ENCODE measurements at places on chromosomes 5 and 9.

DNA sequence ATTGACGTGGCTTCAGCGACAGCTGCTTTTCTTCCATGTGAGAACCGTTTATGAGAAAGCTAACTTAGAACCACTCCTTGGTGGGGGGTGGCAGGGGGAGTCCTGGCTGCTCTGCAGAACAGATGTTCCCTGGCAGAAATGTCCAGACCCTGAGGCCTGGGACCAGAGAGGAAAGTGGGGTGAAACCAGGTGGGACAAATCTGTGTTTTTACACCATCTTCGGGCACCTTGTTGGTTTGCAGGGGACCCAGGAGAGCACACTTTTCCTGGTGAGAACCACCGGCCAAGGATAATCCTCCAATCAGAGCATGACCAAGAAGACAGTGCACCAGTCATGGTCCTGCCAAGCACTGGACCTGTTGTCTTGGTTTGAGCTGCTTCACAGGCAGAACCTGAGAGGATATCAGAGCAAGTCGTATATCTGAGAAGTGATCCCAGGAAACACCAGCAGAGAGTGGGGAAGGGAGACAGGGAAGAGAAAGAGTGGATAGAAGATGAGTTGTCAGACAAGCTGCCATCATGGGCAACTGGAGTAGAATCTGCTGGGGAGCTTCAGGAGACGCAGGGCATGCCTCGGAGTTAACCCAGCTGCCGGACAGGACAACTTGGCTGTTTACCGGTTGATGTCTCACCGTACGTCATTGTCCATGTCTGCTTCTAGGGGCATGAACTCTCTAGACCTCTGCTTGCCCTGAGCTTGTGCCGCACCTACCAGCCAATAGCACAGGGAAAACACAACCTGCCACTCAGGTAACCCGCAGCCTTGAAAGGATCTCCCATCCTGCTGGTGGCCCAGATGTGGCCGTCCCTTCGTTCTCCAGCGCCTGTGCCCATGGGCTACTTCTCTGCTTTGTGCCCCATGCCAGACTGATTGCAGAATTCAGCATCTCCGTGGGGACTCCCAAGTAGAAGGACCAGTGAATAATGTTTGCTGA, 178.4 kb upstream of the MVB12B start:
- ATAC-seq, result no peak

DNA sequence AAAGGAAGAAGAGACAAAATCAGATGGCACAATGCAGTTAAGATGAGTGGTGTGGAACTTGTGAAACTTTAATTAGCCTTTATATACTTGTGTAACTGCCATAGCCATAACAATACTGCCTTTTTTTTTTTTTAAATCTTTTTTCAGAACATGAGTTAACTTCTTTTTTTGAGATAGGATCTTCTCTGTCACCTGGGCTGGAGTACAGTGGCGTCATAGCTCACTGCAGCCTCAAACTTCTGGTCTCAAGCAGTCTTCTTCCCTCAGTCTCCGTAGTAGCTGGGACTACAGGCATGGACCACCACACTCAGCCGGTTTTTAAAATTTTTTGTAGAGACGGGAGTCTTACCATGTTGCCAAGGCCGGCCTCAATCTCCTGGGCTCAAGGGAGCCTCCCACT, 37.2 kb downstream of the GPBP1 start:
- no peak for ATAC-seq

GRCh38 chr5:66894480-66895240, 298.5 kb downstream of the MAST4 start:
- no peak for ATAC-seq

- no peak for ATAC-seq
Measured at GRCh38 chr5:163890261-163890660, 384.8 kb downstream of the MAT2B start.

- no peak for ATAC-seq
Measured at GRCh38 chr5:132184588-132184987, 43.1 kb downstream of the P4HA2 start.

DNA sequence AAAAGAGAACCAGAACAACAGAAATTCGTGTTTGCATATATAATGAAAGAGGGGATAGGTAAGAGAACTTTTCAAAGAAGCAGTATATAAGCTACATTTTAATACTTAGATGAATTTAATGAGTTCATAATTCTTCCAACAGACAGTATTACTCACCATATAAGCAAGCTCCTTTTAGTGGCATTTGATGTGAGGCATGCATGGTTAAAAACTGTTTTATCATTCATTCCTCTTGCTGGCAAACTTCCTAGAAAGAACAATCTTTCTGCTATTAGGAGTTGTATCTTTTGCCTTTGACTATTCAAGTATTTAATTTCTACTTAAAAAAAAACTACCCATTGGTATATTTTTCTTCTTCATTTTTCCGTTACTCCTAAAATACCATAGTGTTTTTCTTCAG, 65.7 kb upstream of the EIF4EBP3 start:
- no peak for ATAC-seq

- peak; percentile 36 for ATAC-seq
Measured at GRCh38 chr5:50415912-50416311, 25.2 kb downstream of the EMB start.

- ATAC-seq, result no peak
Measured at GRCh38 chr5:142869886-142870285, 99.7 kb downstream of the ARHGAP26 start.

- no peak for ATAC-seq
Measured at GRCh38 chr9:110092792-110093191, 115.2 kb downstream of the C9orf152 start.

DNA sequence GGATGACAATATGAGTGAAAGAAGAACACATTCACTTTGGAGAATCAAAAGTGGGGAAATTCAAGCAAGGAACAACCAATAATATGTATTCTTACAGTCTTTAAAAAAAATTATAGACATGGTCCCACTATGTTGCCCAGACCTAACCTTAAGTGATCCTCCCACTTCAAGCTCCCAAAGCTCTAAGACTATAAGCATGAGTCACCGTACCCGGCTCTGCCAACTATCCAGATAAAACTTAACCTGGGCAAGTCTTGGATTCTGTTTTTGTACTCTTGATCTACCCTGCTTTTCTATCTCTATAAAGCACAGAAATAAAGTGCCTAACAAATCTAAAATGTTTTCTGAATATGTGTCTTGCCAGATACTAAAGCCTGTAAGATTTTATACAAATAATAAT, 30.9 kb downstream of the CEMIP2 start:
- ATAC-seq, result no peak

DNA sequence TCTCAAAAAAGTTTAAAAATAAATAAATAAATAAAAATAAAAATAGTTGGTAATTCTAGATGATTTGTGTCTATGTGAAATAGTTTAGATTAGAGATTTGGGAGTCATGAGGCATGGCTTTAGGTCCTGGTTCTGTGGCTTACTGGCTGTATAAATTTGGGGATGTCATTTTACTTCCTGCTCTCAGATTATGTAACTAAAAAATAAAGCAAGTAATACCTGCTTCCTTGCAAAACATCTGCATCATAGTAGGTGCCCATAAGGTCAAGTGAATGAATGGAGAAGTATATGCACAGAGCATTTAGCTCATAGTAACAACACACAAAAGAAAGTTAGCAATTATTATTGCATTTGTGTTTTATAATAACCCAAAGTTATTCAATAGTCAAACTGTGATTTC, 287.7 kb upstream of the TLE4 start:
- ATAC-seq, result no peak

DNA sequence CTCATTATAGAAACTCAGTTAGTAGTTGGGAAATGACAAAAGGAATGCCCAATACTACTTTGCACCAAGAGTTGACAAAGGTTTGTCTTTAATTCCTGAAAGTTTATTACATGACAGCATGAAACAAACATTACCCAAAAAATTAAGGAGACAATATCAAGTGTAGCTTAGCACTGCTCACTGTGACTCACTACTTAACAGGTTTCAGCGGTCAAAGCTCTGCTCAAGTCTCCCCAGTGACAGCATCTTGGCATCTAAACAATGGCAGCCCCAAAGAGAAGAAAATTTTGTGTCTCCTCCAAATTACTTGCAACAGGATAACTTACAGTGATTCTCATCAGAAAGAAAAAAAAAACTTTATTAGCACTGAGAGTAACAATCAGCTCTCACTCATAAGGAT, 1030.2 kb downstream of the EFNA5 start:
- no peak for ATAC-seq

- ATAC-seq, result no peak
Measured at GRCh38 chr9:84834426-84834825, 164.9 kb downstream of the NTRK2 start.

DNA sequence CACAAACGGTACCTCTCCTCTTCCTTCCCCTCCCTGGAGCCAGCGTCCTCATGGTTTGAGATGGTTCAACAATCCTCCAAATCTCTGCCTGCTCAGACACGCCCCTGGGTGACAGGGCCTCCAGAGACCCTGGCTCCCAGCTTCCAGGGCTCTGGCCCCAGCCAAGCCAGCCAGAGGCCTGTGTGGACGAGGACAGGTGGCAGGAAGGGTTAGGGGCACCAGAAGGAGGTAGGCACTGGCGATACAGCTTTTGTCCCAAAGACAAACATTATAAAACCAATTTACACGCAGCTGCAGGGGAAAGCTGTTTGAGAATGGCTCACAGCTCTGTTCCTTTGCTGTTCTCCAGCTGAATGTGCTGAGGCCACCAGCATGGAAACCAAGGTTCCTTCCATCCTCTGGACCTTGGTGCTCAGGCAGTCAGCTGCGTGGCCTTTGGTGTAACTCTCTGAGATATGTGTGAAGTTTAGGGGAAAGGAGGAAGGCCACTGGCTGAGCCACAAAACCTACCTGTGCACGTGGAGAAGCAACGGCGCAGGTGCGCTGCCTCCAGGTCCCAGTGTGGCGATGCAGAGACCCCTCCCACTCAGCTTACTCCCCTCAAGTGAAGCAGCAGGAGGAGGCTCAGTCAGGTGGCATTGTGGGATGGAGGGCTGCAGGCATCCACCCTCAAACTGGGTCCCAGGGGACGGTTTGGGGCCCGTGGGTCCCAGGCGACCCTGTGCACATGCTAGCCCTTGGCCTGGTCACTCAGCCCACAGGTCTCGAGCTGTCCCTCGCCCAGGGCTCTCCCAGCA, 4.3 kb upstream of the QRFP start:
- ATAC-seq, result no peak

DNA sequence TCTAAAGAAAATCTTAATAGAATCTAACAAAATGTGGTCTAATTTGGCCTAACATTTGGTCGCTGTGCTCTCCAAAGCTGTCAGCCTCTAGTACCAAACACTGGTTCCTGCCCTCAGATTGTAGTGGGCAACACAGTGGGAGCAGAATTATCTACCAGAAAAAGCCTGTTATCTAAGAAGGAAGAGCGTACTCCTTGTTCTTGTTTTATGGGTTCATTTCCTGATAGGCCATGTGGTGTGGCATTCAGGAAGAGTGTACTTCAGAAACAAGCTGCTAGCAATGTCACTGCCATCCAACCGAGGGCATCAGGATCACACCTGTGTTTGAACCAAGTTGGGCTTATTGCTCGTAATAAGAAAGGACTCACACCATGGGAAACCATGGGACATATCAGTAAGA, 487.9 kb upstream of the DAP start:
- no peak for ATAC-seq

GRCh38 chr5:115424446-115424845, 120.1 kb downstream of the FEM1C start:
- no peak for ATAC-seq

GRCh38 chr9:33225319-33226147, 14.4 kb upstream of the SPINK4 start:
- no peak for ATAC-seq

GRCh38 chr5:65263321-65263720, 218.4 kb downstream of the ADAMTS6 start:
- no peak for ATAC-seq

DNA sequence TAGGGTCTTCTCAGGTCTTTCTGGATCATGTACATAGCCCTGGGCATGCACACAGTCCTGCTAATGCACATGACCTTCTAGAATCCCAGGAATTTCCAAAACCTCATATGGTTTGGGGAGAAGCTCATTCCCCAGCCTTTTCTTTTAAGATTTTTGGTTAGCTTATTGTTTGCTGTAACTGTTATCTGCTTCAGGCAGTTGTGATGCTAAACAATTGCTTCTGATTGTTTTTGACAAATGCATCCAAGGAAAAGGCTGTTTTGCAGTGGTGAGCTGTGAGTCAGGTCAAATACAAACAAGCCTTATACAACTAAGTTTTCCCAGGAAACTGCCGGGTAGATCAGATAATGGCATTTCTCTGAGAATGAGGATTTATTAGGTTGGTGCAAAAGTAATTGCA, 32.7 kb downstream of the SMC5 start:
- no peak for ATAC-seq

GRCh38 chr5:151097820-151098767, 17.3 kb upstream of the TNIP1 start:
- peak; percentile 46 for ATAC-seq

GRCh38 chr5:134477462-134478245, 47.8 kb upstream of the JADE2 start:
- no peak for ATAC-seq

DNA sequence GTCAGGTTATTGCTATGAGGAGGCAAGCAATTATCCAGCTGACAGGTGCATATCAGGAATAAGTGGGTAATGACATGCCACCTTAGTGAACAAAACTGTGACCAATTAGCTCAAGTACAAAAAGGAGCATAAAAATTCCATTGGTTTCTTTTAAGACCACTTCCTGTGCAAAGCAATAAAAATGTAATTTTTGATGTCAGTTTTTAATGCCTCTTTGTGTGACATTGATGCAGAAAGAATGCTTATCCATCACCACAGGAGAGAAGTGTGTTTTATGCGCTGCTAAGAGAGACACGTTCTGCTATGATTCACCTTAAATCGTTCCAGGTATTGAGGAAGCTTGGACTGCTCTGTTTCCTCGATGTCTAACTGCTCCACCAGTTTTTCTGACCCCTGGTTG, 96.7 kb downstream of the MRPS27 start:
- no peak for ATAC-seq

- ATAC-seq, result no peak
Measured at GRCh38 chr5:59874675-59875074, 18.9 kb downstream of the PDE4D start.

DNA sequence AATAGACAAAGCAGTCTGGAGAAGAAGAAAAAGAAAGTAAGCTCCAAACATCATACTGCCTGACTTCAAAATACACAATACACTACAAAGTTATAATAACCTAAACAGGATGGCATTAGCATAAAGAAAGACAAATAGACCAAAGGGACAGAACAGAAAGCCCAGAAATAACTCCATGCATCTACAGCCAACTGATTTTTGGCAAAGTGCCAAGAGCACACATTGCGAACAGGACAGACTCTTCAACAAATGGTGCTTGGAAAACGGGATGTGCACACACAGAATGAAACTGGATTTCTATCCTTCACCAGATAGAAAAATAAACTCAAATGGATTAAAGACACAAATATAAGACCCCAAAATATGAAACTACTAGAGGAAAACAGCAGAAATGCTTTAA, 66.6 kb upstream of the SPATA31E1 start:
- ATAC-seq, result no peak

- ATAC-seq, result no peak
Measured at GRCh38 chr5:30839956-30840355, 353.5 kb upstream of the CDH6 start.

- no peak for ATAC-seq
Measured at GRCh38 chr5:178348356-178349074, 115.9 kb upstream of the PHYKPL start.

DNA sequence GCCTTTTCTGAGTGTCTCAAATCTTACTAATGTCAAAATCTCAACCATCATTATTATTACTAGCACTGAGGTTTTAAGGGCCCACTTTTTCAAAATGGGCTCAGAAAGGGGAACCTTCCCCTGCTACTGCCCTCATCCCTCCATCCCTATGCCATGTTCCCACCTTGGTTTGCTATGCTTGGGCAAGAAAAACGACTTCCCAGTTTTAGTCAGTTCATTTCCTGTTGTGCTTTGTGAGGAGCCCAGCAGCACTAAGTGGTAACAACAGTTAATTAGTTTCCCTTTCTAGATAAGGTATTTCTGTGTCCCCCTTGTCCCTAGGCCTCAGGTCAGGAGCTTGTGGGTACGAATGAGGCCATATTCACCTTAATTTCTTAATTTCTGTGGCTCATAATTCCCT, 595.2 kb downstream of the RAB3C start:
- ATAC-seq, result no peak
